ENCODE measurements at places on chromosomes 3 and 15.

DNA sequence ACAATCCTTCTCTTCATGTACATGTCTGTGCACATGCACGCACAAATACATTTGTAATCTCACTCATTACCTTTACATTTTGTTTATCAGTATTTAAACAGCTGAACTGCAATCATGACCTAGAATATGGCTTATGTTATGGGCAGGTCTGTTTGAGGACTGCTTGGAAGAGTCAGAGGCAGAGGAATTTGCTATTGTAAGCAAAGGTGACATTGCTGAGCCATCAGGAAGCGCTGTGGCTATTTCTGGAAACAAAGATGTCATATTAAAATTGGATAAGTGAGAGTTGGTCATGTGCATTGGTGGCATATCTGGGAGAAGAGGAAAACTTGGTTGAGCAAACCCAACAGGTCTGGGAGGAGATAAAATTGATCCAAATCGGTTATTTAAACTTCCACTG, 41.6 kb downstream of the USF3 start:
- DNase-seq = no peak

- no peak for DNase-seq
Measured at GRCh38 chr15:65837301-65838294, 31.7 kb upstream of the RAB11A start.

DNA sequence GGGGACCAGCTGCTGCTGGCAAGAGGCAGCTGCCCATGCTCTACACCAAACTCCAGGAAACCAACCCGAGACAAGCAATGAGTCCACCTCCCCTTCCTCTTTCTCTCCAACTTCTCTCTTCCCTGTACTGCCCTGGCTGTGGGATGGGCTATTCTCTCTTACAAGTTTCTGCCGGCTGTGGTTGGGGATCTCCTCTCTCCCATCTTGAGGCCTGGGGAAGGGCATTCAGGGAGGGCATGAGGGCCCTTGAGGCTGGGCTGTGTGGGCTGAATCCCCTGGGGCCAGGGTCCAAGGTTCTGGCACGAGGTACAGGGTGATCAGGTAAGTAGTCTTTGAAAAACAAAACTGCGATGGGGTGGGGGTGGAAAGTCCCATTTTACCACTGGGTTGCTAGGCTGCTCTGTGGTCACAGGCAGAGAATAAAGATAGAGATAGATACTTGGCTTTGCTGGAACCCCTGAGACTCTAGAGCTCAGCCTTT, 32.3 kb upstream of the CTSH start:
- no peak for DNase-seq

DNA sequence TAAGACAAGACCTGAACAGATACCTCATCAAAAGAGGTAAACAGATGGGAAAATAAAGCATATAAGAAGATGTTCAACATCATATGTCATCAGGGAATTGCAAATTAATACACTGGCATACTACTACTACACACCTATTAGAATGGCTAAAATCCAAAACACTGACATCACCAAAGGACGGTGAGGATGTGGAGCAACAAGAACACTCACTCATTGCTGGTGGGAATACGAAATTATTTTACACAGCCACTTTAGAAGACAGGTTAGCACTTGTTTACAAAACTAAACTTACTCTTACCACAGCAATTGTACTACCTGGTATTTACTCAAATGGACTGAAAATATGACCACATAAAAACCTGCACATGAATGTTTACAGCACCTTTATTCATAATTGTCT, 119.6 kb downstream of the GSK3B start:
- DNase-seq = no peak

DNA sequence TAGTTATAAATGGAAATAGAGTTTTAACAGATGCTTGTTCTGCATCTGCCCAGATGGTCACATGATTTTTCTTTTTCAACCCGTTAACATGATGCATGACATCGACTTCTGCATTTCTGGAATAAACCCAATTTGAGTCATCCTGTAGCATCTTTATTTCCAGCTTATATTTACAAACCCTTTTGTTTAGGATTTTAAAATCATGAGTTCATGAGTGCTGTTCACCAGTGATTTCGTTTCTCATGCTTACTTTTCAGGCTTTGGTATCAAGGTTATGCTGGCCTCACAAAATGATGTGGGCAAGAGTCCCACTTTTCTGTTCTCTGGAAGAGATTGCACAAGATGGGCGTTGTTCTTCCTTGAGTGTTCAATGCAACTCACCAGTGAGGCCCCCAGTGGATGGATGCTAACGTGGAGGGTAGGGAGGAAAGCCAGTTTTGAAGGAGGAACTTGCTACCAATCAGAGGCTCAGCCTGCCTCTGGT, 5.2 kb downstream of the HRH1 start:
- DNase-seq = no peak

- DNase-seq = no peak
Measured at GRCh38 chr3:59446775-59447465, 397.1 kb upstream of the CFAP20DC start.

DNA sequence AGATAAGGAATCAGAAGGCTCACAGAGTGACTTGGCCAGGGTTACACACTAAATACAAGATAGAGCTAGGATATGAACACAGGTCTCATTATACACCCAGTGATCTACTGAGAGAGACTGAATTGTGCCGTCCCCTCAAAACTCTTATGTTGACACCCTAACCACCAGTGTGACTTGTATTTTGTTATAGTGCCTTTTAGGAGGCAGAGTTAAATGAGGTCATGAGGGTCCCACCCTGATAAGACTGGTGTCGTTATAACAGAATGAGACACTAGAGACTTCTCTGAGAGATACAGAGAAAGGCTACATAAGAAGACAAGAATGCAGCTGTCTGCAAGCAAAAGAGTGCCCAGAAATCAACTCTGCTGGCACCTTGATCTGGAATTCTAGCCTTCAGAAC, 12.6 kb downstream of the KPNA1 start:
- DNase-seq = no peak

DNA sequence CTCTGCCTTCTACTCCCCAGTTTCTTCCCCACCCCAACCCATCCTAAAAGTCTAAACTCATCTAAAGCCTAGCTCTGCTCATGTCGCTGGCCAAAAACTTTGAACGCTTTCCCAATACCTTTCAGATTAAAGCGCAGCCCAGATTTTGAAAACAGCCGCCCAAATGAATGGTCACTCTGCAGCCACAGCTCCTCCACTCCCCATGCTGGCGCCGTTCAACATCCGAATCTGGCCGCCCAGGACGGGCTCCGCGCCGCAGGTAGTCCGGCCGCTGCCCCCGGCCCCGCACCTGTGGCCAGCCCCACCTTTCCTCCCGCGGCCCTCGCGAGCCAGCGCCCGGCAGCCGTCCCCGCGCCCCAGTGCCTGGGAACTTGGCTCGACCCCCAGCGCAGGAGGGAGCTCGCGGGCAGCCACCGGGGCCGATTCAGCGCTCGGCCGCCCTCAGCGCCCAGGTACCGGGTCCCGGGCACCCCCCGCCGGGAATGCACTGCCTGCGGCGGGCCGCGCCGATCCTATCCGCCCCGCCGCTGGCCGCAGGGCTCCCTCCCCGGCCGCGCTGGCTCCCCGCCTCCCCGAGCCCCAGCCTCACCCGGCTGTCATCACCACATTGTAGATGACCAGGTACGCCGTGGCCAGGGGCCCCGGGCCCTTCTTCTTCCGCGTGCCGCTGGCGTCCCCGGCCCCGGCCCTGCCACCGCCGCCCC, 417 bp downstream of the HACD2 start:
- no peak for DNase-seq

DNA sequence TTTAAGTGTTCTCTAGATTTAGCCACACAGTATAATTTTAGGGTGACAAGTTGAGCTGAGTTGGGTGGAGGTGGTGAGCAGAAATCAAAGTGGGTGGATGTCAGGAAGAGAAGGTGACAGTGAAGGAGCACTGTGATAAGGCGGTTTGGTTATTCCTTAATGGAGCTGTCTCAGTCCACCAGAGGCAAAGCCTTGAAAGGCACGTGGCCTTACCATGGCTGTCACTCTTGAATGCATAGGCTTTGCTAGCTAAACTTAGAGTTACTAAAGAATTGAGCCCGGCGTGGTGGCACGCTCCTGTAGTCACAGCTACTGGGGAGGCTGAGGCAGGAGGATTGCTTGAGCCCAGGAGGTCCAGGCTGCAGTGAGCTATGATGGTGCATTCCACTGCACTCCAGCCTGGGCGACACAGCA, 560 bp upstream of the TTLL13 start:
- no peak for DNase-seq

DNA sequence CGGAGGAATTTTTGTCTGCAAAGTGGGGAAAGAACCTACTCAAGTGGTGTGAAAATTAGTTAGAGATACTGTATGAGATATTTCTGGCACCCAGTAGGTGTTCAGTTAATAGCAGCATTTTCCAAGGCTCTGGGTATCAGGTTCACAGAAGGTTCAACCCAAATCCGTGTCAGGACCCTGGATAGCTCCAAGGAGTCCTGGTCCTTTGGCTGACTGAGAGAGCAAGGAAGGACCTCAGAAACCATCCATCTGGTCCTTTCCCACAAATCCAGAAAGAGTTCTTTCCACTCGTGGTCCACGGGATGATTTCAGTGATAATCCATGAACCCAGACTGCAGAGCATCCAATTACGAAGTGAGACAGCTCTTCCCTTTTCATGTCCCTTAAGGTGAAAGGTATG, 51.4 kb downstream of the SLC6A11 start:
- no peak for DNase-seq

GRCh38 chr3:28924744-28925360, 356.0 kb upstream of the RBMS3 start:
- DNase-seq = no peak

GRCh38 chr15:57463360-57463759, 87.1 kb downstream of the CGNL1 start:
- no peak for DNase-seq

DNA sequence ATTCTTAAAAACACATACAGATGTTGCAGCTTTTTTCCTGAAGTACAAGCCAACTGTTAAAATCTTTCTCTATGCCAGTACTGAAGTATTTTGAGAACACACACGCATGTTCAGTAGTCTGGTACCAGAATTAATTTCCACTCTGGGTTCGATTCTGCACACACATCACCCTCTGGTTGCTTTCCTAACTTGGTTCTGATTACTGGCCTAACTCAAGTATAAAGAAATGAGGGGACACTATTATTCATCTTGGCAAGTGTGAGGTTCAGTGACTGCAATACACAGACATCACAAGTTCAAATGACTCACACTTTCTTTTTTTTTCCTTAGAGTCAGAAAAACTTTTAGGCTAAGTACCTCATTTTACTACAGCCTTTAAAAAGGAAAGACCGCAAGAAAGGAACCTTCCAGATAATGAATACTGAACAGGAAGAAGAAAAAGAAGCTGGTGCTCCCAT, 37.4 kb upstream of the LDHAL6B start:
- no peak for DNase-seq

GRCh38 chr3:187628169-187628568, 42.0 kb downstream of the SST start:
- no peak for DNase-seq

GRCh38 chr15:69780981-69781380, 316.7 kb downstream of the TLE3 start:
- DNase-seq = no peak

- no peak for DNase-seq
Measured at GRCh38 chr3:23926736-23927135, 9.8 kb downstream of the RPL15 start.

- no peak for DNase-seq
Measured at GRCh38 chr15:88800026-88800425, 3.2 kb upstream of the ACAN start.

DNA sequence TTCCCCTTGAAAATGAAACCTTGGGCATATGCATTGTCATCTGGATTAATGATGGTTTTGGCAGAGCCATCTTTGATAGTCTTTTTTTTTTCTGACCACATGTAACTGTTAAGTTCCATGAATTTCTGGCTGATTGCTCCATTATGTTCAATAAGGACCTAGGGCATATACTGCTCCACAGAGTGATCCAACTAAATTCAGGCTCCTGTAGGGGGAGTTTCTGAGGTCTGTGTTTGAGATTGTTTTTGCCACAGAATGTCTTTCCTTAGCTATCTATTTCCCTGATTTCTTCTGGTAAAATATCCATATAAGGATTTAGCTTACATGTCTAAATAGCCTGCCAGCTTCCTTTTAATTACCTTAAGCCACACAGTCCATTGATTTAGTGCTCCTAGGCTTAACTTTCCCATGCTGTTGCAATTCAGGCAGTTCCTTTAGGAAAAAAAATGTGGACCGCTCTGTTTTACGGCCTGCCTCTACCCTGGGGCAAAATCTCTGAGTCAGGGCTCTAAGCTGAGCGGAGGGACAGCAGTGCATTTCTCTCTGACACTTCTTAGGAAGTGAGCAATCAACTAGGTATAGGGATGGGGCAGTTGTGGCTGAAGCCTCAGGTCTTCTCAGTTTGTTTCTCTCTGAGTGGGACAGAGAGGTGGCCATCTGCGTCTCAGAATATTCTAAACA, 796.2 kb downstream of the NR2F2 start:
- no peak for DNase-seq

- no peak for DNase-seq
Measured at GRCh38 chr3:65210026-65210814, 522.4 kb upstream of the ADAMTS9 start.

DNA sequence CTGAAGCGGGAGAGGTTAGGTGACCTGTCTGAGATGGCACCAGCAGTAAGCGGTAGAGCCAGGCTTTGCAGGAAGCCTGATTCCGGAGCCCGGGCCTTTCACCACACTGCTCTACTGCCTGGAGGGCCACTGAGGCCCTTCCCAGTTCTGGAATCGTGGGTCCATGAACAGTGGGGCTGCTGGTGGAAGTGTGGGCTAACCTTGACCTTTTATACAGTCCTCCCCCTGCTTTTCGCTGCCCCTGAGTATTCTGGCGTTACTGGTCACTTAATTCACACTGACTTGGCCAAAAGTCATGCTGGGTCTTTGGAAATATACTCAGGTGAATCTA, 2.6 kb upstream of the ABTB1 start:
- no peak for DNase-seq

GRCh38 chr3:112794622-112795172, 52.0 kb downstream of the CD200R1L start:
- DNase-seq = no peak

GRCh38 chr3:877001-877400, 215.8 kb upstream of the CNTN6 start:
- no peak for DNase-seq

DNA sequence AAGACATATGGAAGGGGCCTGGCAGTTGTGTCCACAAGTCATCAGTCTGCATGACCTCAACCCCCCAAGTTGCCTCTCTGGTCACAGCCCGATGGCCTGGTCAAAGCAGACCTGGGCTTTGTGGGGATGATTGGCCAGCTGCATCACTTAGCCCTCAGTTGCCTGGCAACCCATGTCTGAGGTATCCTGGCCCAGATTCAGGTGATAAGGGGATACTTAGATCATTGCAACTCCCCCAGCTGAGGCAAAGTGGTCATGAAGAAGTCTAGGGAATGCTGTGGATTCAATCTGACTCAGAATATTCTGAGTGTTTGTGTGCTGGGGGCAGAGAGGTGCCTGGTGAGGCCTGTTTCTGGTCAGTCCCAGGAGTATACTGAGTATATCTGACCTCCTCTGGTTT, 5.0 kb downstream of the GPR156 start:
- no peak for DNase-seq

DNA sequence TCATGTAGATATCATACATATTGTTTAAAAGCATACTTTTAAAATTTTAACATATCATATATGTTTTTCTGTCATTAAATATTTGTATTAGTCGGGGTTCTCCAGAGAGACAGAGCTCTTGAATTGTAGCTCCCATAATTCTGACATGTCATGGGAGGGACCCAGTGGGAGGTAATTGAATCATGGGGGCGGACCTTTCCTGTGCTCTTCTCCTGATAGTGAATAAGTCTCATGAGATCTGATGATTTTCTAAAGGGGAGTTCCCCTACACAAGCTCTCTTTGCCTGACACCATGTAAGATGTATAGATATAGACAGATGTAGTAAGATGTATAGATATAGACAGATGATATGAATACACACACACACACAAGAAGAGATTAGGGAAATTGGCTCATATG, 161.2 kb upstream of the ABI3BP start:
- DNase-seq = no peak

GRCh38 chr15:50415752-50416404, 8.3 kb upstream of the USP8 start:
- DNase-seq = no peak
